ENCODE measurements at places on chromosomes 12 and 14. TPM values are rescaled to one million over a fixed set of nuclear protein-coding genes. Genes with fewer than 3 reads are reported as not detected.

Gene BDKRB1
- total RNA-seq = 0.34 TPM

Gene PTPN6
- 13.5 TPM for total RNA-seq

Gene DTX3
- total RNA-seq = 14.2 TPM

Gene NFATC4
- 0.07 TPM for total RNA-seq

Gene GPR68
- total RNA-seq = 0.30 TPM

Gene OR4E2
- not detected for total RNA-seq

Gene SMOC1
- total RNA-seq = 18.2 TPM
